ENCODE measurements at places on chromosomes 4 and X.

- no peak for DNase-seq
Measured at GRCh38 chr4:151798678-151799416, 38.0 kb upstream of the GATB start.

DNA sequence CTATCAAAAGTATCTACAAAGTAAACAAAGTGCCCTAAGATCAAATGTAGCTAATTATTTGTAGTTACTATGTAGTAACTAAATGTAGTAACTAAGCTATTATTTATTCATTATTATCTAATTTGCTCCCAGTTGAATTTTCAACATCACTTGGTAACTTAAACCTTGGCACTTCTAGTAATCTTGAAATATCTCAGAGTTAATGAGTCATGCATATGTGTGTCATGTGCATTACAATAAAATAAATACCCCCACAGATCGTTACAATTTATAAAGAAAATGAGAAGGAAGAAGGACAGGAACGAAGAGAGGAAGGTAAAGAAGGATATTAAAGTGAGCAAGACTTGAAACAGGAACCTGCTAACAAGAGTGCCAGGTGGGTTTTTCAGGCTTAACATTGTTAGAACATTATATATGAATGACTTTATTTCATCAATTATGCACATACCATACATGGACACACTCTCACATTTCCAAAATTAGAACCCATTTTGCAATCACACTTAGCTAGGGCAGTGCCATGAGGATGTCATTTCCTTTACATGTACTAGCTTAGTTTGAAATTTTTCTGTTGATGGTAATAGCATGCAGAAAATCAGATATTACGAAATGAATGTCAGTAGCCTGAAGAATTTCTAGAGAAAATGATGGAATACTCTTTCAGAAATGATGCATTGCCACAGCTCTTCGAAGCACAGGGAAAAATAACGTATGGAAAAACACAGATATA is 1670.4 kb upstream of the AGA start:
- no peak for DNase-seq

DNA sequence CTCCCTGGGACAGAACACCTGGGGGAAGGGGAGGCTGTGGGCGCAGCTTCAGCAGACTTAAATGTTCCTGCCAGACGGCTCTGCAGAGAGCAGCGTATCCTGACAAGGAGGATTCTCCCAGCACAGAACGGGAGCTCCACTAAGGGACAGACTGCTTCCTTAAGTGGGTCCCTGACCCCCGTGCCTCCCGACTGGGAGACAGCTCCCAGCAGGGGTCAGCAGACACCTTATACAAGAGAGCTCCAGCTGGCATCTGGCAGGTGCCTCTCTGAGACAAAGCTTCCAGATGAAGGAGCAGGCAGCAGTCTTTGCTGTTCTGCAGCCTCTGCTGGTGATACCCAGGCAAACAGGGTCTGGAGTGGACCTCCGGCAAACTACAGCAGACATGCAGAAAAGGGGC is 44.5 kb upstream of the FAAH2 start:
- DNase-seq, result no peak

- no peak for DNase-seq
Measured at GRCh38 chr4:3464911-3465697, 2.0 kb downstream of the DOK7 start.

GRCh38 chr4:43766648-43767047 is 682.0 kb downstream of the KCTD8 start:
- DNase-seq, result no peak

DNA sequence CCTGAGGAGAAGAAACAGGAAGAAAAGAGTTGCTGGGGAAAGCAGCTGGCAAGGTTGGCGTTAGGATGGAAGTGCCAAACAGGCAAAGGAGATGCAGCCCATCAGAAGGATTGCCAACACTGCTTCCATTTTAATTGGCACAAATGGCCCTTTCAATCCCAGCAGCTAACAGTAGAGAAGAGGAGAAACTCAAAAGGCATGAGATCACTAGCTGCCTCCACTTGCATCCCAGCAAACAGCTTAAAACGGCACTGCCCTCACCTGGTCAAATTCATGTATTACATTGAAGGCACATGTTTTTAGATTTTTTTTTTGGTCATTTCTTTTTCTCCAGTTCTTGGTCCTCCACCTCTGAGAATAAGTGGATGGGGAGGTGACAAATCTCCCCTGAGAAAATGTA is 14.9 kb upstream of the LOC101059915 start:
- DNase-seq, result peak; percentile 75

DNA sequence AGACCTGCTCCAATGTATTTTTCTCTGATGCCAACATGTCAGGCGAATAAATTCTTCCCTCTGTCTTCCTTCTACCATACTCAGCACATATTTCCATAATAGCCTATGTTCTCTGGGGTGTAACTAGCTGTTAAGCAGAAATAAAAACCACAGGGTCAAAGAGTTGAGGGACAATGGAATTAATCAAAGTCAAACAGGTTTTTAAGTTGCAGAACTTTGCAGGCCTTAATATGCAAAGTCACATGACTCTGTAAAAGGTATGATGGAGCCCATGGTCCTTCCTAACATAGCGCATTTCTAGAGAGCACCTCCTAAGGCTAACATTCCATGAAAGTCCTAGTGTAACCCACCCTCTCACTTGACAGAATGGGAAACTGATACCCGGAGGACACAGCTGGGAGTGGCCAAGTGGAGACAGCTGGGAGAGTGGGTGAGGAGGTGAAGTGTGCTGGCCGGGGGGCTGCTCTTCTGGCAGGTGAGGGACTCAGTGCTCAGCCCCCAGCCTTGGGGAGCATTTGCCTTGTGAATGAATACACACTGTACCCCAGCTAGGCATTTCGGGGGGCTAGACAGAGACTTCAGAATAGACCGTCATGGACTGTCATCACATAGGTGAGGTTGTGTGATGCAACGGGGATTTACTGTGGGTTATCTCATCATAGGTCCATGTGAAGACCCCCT is 8.4 kb upstream of the SORCS2 start:
- no peak for DNase-seq

GRCh38 chrX:6159468-6159867 is 69.2 kb downstream of the NLGN4X start:
- no peak for DNase-seq

GRCh38 chrX:35890699-35891098 is 28.8 kb upstream of the CFAP47 start:
- no peak for DNase-seq

DNA sequence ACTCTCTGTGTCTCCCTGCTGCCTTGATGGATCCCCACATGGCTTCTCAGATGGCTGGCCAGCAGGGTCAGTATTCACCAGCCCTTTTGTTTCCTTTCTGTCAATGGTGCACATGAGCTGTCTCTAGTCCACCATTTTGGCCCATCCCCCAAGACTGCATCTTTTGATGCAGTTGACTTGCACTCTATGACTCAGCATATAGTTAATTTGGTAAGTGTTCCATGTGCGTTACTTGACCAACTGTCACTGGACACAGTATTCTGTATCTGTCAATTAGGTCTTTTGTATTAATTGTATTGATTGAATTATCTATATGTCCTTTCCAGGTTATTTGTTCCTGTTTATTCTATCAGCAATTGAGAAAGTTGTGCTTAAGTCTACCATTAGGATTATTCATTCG is 29.2 kb downstream of the PRDM5 start:
- no peak for DNase-seq

GRCh38 chrX:69032601-69033000 is 132.7 kb downstream of the PJA1 start:
- DNase-seq, result peak; percentile 33

DNA sequence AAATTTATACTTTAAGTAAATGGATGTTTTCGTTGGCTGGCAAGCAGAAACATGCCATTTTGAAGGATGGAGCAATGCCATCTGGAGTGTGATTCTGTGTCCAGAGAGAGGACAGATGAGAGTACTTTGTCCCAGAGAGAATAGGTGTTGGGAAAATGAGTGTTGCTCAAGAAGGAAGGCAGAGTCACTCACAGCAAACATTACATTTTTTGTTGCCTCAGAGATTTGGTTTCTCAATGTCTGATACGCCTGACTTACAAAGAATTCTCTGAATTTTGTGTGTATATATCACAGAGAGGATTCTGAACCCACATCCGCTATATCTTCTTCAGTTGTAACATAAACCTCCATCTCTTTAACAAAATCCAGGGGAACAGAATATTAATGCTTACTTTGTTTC is 102.8 kb upstream of the PCDH18 start:
- no peak for DNase-seq

- DNase-seq, result no peak
Measured at GRCh38 chrX:40933706-40934425, 151.4 kb upstream of the USP9X start.

- DNase-seq, result no peak
Measured at GRCh38 chr4:123430031-123430430, 33.4 kb downstream of the SPRY1 start.

DNA sequence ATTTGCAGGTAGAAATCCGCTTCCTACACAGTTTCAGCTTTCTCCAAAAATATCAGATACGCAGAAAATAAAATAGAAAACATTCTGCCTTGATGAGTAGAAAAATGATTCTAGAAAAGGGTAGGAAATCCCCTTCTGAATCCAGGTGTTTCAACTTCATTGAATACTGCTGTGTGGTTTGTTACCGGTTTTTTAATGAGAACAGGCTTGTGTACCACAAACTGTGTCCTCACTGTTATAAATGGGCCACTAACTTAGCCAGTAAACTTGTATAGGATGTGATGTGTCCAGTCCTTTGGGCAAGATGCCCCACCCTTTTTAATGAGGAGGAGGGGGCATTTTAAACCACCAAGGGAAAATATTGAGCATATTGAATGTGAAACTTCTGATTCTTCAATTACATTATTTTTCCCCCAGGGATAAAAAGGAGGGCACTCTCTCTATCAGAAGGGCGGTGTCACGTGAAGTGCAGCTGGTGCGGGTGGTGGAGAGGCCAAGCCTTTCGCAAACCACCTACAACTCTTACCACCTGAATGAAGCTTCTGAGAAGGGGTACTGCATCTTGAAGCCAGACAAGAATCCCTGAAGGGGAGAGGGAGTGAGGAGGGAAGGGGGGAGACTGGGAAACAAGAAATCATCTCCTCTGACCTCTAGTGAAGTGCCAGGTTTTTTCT is 4.5 kb downstream of the CXXC4 start:
- DNase-seq, result no peak

DNA sequence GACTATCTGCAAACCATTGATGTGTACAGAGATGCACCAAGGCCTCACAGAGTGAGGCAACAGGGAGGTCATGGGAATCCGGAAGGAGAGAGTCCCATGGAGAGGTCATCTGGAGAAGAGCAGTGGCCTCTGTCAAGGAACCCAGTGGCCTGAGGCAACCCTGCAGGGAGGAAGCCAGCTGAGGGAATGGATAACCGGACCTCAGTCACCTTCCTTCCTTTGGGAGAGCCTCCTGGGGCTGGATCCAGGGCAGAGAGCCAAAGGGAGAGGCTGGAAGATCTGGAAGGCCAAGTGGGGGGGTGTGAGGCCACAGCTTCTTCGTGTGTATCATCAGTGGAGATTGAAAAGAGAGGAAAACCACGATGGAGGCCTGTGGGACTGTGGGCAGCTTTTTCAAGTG is 24.3 kb upstream of the CD38 start:
- DNase-seq, result no peak
